Neural progenitor cell (in vitro differentiated cells): ENCODE measurements at places on chromosomes 6 and 20.

GRCh38 chr20:59937150-59937549 is 3.0 kb downstream of the PPP1R3D start:
- no peak for DNase-seq

- no peak for DNase-seq
These were observed 551.6 kb upstream of the CITED2 start for GRCh38 chr6:139925894-139926641.

DNA sequence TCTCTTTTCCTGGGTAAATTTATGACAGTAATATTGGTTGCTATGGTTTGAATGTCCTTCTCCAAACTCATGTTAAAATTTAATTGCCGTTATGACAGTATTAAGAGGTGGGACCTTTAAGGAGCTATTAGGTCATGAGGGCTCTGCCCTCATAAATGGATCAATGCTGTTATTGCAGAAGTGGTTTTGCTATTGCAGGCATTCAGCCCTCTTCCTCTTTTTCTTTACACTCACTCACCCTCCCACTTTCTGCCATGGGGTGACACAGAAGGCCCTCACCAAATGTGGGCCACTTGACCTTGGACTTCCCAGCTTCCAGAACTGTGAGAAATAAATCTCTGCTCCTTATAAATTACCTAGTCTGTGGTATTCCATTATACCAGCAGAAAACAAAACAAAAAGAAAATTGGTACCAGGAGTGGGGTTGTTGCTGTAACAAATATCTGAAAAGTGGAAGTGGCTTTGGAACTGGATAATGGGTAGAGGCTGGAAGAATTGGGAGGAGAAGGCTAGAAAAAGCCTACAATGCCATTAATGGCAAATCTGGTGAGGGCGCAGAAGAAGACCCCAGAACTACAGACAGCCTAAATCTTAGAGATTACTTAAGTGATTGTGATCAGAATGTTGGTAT is 24.8 kb upstream of the IGF2R start:
- no peak for DNase-seq

DNA sequence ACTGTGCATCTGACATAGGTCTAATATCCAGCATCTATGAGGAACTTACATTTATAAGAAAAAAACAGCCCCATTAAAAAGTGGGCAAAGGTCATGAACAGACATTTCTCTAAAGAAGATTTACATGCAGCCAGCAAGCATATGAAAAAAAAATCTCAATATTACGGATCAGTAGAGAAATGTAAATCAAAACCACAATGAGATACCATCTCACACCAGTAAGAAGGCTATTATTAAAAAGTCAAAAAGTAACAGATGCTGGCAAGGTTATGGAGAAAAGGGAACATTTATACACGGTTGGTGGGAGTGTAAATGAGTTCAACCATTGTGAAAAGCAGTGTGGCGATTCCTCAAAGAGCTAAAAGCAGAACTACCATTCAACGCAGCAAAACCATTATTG is 13.1 kb downstream of the METTL24 start:
- no peak for DNase-seq

DNA sequence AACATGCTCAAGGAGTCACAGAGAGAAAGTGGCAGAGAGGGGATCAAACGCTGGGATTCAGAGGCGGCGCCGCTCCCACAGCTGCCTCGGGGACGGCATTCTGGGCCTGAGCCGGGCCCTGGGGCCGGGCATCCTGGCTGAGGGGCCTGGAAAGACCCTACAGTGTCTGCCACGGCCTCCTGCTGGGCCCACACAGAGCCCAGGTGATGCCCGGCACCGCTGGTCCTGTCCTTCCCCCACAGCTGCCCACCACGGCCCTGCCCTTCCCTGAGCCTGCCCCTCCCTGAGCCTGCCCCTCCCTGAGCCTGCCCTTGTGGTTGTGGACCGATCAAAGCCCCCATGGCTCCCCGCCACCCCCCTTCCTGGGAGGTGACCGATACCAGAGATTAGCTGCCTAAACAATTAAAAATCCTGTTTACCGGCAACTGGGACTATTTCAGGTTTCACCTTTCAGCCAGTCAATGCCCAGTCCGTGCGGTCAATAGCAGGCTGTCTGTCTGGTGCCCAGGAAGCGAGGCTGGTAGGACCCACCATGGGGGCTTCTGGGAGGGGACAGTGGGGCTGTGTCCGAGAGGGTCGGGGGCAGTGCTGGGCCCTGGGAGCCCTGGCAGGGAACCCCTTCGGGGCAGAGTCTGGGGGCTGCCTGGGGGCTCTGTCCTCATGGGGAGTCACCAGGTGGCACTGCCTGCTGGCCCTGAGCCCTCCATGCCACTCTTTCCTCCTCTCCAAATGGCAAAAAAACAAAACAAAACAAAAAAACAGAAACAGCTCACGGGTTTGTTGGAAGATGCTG is 55.4 kb upstream of the GATA5 start:
- no peak for DNase-seq

DNA sequence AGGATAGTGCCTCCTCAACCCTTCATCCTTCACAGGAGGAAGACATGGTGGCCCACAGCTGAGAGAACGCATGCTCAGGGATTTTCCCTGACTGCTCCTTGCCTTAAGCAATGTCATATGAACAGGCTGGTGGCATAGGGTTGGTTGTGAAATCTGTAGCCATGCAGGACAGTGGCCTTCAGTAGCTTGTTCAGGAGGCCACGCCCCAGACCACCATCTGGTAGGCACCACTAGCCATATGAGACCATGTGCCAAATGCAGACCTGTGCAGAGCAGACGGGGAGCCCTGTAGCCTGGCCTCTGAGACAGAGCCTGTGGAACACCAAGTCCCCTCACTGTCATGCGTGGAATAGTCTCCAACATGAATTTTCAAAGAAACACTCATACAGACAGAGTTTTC is 76.5 kb downstream of the ADTRP start:
- DNase-seq, result no peak

DNA sequence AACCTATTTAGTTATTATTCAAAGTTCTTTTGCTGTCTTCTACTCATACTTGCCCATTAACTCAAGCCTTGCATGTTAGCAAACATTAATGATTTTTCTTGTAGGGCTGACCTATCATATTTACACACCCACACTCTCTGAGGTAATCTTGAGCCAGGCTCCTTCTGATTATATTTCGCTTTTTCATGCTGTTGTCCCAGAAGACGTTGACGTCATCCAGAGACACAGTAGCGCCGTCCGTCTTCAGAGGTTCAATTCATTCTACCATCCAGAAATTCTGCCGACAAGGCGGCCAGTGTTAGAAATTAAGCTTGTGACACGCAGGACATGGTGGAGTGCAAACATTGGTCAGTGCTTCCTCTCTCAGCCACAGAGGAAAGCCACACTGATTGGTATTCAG is 584.7 kb downstream of the BMP2 start:
- no peak for DNase-seq

GRCh38 chr6:11132194-11132888 is 20.8 kb upstream of the ERVFRD-1 start:
- no peak for DNase-seq

DNA sequence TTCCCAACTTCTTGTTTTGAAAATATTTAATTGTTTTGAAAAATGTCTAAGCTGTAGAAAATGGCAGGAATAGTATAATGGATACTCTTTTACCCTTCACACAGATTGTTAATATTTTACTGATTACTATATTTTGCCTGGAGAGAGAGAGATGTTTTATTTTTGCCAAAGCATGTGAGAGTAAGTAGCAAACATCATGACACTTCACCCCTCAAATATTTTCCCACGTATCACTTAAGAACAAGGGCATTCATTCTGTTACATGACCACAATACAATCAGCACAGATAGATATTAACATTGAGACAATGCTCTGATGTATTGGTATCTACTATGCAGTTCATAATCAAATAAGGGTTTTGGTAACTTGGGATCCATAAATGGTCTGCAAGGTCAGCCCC is 116.5 kb downstream of the CCDC170 start:
- DNase-seq, result no peak

- no peak for DNase-seq
These were observed 26.2 kb upstream of the TSHZ2 start for GRCh38 chr20:52945862-52946522.

- DNase-seq, result no peak
These were observed 56.3 kb upstream of the AFDN start for GRCh38 chr6:167770291-167770955.

DNA sequence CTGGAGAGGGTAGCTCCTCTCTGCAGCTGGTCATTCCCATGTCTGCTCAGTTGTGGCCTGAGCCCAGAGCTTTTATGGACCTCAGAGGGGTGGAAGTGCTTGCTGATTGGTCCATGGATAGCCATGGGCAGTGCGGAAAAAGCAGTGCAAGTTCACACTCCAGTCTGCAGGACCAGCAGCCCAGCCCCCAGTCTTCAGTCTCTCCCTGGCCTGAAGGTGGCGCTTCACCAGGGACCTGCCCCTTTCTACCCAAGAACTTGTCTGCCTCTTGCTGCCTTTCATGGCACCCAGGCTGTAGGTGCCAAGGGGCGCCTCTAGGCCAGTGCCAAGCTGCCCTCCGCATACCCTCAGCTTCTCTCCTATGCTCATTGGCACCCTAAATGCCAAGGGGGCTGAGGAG is 91.0 kb downstream of the TBXT start:
- no peak for DNase-seq
